Right ventricle myocardium inferior (tissue), 1 donor: ENCODE measurements at places on chromosomes 13 and 19.

GRCh38 chr19:14149509-14149994, 13.2 kb upstream of the ASF1B start:
- DNase-seq = peak; percentile 94

DNA sequence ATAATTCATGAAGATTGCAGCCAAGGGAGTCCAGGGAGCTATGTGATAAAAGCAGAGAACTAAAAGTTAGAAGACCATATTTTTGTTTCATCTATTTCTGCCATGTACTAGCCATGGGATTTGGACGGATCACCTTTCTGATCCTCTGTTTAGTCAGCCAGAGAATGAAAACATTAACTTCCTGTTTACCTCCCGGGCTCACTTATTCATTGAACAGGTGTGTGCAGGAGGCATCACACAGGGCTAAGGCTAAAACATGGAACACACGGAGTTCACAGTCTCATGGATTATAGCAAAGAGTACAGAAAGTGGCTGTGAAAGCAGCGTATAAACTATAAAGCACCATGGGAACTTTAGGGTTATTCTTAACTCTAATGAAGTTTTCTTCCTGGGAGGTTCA, 96.8 kb downstream of the GPR12 start:
- no peak for DNase-seq

DNA sequence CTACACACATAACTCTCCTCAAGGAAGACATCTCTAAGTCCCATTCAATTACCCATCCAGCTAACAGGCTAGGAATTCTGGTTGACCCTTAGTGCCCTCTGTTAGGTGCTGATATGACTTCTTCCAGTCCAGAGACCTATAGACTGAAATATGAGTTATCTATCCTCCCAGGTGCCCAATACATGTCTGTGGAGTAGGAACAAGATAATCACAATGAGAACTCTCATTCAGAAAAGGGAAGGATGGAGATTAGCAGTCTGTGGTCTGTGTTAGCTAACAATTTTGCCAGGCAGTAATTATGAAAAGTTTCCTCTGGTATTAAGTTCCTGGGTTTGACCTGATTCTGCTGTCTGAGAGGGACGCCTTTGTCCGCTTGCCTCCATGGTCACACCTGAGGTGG, 44.2 kb upstream of the SLAIN1 start:
- no peak for DNase-seq

DNA sequence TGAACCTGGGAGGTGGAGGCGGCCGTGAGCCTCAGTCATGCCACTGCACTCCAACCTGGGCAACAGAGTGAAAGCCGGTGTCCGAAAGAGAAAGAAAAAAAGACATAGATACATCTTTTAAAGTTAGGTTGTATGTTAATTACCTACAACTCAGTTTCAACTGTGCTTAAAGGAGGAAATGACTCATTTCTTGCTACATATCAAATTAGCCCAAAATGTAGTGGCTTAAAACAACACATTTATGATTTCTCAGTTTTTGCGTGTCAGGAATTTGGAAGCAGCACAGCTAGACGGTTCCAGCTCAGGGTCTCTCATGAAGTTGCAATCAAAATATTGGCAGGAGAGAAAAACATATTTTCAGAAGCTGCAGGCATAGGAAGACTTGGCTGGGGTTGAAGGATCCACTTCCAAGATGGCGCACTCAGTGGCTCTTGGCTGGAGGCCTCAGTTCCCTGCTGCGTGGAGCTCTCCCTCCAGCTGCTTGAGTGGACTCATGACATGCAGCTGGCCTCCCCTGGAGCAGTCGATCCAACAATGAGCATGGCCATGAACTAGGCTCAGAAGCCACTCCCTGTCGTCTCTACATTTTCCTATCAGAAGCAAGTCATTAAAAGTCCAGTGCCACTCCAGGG, 7.1 kb downstream of the LDLR start:
- DNase-seq = peak; percentile 78

DNA sequence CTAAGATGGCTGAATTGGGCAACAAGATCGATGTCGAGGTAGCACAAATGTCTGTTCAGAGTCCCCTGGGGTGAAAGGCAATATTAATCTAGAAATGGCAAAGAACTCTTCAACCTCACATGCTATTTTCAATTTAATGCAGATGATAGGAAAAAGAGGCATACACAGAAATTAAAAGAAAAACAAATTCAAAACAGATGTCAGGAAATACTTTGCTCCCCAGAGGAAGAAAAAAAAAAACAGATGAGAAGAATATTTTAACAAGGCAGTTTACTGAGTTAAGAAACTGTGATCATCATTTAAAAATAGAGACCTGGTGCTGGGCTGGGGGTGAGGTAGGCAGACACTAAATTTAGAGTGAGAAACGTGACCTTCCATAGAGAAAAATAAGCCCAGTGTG, 421.9 kb upstream of the ARGLU1 start:
- no peak for DNase-seq

DNA sequence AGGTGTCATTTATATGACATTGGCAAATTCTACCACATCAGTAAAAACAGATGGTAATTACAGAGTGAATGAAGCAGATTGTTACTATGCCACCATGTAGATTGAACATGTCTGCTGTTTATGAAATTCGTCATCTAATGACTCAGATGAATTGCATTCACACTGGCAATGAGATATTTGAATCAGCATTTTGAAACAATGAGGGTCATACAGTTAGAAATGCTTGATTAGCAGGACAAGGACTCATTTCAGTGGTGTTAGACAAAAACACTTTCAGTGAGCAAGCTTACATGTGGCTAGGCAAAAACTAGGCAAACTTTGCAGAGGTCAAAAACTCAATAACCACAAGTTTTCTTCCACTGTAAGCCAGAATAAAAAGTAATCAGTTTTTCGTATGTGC, 1165.0 kb downstream of the SLITRK1 start:
- DNase-seq = no peak

DNA sequence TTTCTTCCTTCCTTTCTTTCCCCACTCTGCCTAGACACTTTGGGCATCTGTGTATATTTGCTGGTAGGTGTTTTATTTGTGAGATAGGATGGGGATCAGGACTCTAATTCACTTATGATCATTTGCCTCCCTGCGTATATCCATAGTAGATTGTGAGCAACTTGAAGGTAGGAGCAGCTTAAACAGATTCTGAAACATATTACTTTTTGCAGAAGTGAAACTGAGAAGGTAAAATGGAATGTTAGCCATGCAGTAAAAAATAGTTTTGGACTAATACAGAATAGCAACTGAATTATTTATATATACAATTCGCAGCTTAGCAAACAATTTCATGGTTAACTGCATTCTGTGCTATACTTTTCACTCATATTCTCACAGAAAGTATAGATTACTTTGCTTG, 38.7 kb downstream of the RNF6 start:
- DNase-seq = no peak

DNA sequence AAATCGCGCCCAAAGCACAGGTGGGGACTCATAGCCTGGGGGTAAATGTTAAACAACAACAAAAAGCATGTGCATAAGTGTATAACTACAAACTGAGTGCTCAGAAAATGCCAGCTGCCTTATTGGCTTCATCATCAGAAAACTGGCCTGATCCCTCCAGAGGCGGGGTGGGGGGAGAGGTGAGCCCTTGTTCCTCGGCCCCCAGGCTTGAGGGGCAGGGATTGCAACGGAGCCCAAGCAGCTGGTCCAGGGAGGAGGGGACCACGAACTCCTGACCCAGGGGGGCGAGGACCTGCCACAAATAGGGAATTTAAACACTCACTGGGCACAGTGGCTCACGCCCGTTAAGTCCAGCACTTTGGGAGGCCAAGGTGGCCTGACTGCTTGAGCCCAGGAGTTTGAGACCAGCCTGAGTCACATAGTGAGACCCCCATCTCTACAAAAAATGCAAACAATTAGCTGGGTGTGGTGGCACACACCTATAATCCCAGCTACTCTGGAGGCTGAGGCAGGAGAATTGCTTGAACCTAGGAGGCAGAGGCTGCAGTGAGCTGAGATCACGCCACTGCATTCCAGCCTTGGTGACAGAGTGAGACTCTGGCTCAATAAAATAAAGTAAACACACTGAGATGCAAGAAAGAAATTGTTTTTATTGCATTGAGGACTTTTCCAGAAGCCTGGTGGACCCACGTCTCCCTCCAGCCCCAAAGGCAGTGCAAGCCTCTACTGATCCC, 8.7 kb downstream of the SIRT6 start:
- no peak for DNase-seq

DNA sequence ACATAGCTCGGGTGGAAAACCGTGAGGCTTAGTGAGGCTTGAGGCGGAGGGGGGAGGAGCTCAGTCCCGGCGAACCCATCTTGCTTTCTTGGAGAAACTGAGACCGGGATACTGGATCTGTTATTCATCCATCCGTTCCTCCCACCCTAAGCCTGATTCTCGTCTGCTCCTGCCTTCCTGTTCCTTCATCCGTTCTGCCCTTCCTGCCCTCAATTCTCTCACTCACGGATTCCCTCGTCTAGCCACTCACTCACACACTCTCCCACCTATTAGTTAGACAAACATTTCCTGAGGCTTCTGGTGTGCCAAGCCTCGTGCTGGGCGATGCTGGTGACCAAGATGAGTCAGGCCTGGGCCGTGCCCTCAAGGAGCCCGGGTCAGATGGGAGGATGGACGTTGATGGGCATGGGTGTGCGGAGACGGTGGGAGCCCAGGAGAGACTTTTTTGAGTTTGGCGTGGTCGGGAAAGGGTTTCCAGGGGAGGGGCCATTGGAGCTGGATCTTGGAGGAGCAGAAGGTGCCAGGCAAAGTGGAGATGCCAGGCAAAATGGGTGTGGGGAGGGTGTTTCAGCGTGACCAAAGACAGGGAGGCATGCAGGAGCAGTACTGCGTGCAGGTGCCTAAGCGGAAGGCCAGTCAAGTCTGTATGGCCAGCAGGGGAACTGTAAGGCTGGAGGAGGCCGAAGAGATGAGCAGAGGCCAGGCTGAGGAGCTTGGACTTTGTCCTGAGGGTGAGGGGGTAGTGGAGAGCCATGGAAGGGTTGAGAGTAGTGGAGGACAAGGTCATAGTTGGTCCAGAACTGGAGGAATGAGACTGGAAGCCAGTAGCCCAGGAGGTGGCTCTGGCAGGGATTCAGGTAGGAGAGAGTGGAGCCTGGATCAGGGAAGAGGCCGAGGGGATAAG, 7.4 kb upstream of the CNFN start:
- no peak for DNase-seq

- no peak for DNase-seq
These were observed 31.3 kb upstream of the CEBPA start for GRCh38 chr19:33333642-33334041.

DNA sequence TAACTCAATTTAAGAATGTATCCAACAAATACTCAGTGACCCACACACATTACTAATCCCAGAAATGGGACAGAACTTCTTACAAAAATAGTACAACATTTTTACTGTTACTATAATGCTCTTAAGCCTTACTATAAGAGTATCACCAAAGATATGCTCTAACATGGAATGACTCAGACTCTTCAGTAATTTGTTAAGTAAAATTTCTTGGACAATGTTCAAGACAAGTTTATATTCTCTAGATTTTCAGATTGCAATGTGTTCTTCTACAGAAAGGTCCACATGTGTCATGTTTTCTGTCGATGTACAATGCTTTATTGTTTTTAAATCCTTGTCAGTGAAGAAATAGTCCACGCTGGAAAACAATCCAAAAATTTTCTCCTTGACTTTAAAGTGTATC, 66.3 kb upstream of the RFXAP start:
- no peak for DNase-seq

- no peak for DNase-seq
These were observed 364.2 kb downstream of the IRS2 start for GRCh38 chr13:109422161-109422560.
